ENCODE measurements at places on chromosomes 12 and 14. TPM values are rescaled to one million over a fixed set of nuclear protein-coding genes. Genes with fewer than 3 reads are reported as not detected.

TSHR gene
- not detected for total RNA-seq

LYSET gene
- 0.89 TPM for total RNA-seq

GZMH gene
- total RNA-seq, result not detected

SMIM41 gene
- total RNA-seq, result 5.8 TPM

CELA1 gene
- not detected for total RNA-seq

MGAT2 gene
- 58.2 TPM for total RNA-seq

TAS2R31 gene
- 27.2 TPM for total RNA-seq

HOXC4 gene
- not detected for total RNA-seq

TMBIM4 gene
- 101 TPM for total RNA-seq

RILPL1 gene
- total RNA-seq, result 5.7 TPM

DNA sequence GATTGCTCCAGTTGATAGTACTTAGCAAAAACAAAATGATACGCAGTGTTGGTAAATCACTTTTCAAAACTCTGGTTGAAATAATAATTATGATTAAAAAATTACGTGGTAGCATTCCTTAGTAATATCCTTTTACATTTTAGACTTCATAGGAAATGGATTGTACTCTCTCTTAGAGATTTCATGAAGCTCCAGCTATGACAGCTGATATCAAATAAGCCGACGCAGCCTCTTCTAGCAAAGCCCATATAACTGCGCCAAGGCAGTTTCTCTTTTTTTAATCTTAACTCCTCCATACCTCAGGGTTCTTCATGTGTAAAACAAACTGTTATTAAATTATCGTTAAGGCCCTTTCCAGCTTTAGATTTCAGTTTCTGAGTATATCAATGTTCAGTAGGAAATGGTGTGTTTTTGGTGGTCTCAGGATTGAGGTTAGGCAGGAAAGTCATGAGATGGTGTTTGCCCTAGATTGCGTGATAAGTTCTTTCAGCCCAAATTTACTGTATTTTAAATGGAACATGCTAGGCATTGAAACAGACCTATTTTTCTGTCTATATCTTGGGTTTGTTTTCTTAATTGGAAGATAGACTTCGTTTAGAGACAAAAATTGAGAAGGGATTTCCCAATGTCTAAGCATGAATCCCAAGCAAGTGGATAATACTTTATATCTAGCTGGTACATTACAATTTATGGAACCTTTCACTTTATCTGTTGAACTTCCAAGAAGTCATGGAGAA is 902 bp upstream of the CFL2 start:
- H3K36me3 ChIP-seq, result peaks cover 9% of the 10 kb centered on the region
- DNase-seq, result peak; percentile 22
- peak overlapping the region; percentile 99 for H3K4me3 ChIP-seq
- H3K4me1 ChIP-seq, result peaks cover 42% of the 10 kb centered on the region
- H3K27ac ChIP-seq, result peak overlapping the region; percentile 96

DNA sequence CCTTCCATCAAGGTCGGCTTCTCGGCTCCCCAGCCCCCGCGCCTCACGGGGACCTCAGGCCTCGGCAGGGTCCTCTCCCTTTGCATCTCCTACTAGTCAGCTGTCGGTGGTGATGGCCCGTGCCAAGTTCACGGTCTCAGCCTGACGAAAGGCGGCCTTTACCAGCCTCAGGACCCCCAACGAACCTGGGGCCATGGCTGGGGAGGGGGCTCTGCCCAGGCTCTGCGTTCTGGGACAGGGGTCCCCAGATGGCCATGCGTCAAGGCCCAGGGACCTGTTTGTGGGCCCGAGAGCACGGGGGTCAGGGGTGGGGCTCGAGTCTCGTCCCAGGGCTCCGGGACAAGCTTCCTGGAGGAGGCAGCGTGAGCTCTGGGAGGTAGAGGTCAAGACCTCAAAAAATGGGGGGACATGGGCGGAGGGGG is 32.8 kb upstream of the DEGS2 start:
- H3K4me3 ChIP-seq, result peak overlapping the region; percentile 40
- H3K27ac ChIP-seq, result peak overlapping the region; percentile 95
- no peaks in the 10 kb centered on the region for H3K36me3 ChIP-seq
- peaks cover 38% of the 10 kb centered on the region for H3K4me1 ChIP-seq

GRCh38 chr12:115044073-115044472 is 360.1 kb upstream of the TBX3 start:
- no peaks in the 10 kb centered on the region for H3K4me1 ChIP-seq
- no peak for DNase-seq
- no peaks in the 10 kb centered on the region for H3K36me3 ChIP-seq
- no peaks in the 10 kb centered on the region for H3K27me3 ChIP-seq
- no peak overlapping the region for H3K4me3 ChIP-seq

- H3K36me3 ChIP-seq, result no peaks in the 10 kb centered on the region
- peaks cover 8% of the 10 kb centered on the region for H3K27me3 ChIP-seq
- no peak overlapping the region for H3K4me3 ChIP-seq
- no peak for DNase-seq
- H3K4me1 ChIP-seq, result no peaks in the 10 kb centered on the region
These were observed 47.1 kb downstream of the EMP1 start for GRCh38 chr12:13243516-13244070.

GRCh38 chr14:29462321-29462720 is 465.3 kb downstream of the PRKD1 start:
- H3K4me1 ChIP-seq, result no peaks in the 10 kb centered on the region
- H3K27ac ChIP-seq, result no peak overlapping the region
- H3K4me3 ChIP-seq, result no peak overlapping the region
- no peaks in the 10 kb centered on the region for H3K27me3 ChIP-seq
- DNase-seq, result no peak

GRCh38 chr14:58298477-58299400 is at the start of gene ARID4A:
TSS of gene ARID4A (plus strand) at chr14:58298555. CDS start at chr14:58299855, 1,300 bp downstream.
- peak within 1 kb of the TSS; percentile 98 for H3K27ac ChIP-seq
- peak; percentile 87 for DNase-seq
- no peaks in the 10 kb centered on the region for H3K27me3 ChIP-seq
- peaks cover 40% of the 10 kb centered on the region for H3K36me3 ChIP-seq
- peak within 1 kb of the TSS; percentile 96 for H3K4me3 ChIP-seq
- peaks cover 63% of the 10 kb centered on the region for H3K4me1 ChIP-seq

DNA sequence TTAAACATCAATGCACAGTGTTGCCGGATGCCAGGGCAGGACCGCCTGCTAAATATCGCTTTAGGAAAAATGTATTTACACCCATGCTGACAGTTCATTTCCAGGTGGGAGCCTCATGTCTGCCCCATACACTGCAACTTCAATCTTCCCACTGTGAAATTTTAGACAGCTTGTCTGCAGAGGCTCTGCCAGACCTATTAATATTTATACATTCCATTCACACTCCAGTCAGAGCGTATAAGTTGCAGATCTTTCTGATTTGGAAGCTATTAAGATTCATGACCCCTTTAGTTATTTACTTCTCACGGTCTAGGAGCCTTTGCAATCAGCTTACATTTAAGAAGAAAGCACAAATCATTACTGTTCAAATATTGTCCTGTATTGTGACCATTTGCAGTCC is 357.4 kb downstream of the ATP23 start:
- H3K4me3 ChIP-seq, result no peak overlapping the region
- DNase-seq, result no peak
- H3K36me3 ChIP-seq, result no peaks in the 10 kb centered on the region
- no peaks in the 10 kb centered on the region for H3K27me3 ChIP-seq
- H3K27ac ChIP-seq, result no peak overlapping the region

GRCh38 chr12:66774929-66775328 is 96.1 kb upstream of the GRIP1 start:
- H3K36me3 ChIP-seq, result no peaks in the 10 kb centered on the region
- no peak overlapping the region for H3K4me3 ChIP-seq

DNA sequence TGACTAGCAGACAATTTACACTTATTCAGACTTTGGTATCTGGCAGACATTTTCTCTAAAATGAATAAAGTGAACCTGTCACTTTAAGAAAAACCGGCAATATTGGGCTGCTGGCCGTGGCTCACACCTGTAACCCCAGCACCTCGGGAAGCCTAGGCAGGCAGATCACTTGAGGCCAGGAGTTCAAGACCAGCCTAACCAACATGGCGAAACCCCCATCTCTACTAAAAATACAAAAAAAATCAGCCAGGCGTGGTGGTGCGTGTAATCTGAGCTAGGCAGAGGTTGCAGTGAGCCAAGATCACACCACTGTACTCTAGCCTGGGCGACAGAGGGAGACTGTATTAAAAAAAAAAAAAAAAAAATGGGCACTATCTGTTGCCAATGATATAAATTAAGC is 11.5 kb downstream of the DUSP16 start:
- no peaks in the 10 kb centered on the region for H3K4me1 ChIP-seq
- H3K36me3 ChIP-seq, result peaks cover 18% of the 10 kb centered on the region
- no peaks in the 10 kb centered on the region for H3K27me3 ChIP-seq
- DNase-seq, result no peak
- H3K27ac ChIP-seq, result no peak overlapping the region
- no peak overlapping the region for H3K4me3 ChIP-seq

- no peaks in the 10 kb centered on the region for H3K36me3 ChIP-seq
- no peaks in the 10 kb centered on the region for H3K4me1 ChIP-seq
- DNase-seq, result no peak
- H3K27ac ChIP-seq, result no peak overlapping the region
- no peaks in the 10 kb centered on the region for H3K27me3 ChIP-seq
These were observed 133.3 kb downstream of the DACT1 start for GRCh38 chr14:58771016-58771415.

GRCh38 chr14:104080376-104081260 is 4.9 kb upstream of the ASPG start:
- peaks cover 25% of the 10 kb centered on the region for H3K27me3 ChIP-seq
- H3K27ac ChIP-seq, result no peak overlapping the region
- H3K4me3 ChIP-seq, result no peak overlapping the region
- peak; percentile 1 for DNase-seq
- H3K36me3 ChIP-seq, result no peaks in the 10 kb centered on the region
- H3K4me1 ChIP-seq, result peaks cover 47% of the 10 kb centered on the region

DNA sequence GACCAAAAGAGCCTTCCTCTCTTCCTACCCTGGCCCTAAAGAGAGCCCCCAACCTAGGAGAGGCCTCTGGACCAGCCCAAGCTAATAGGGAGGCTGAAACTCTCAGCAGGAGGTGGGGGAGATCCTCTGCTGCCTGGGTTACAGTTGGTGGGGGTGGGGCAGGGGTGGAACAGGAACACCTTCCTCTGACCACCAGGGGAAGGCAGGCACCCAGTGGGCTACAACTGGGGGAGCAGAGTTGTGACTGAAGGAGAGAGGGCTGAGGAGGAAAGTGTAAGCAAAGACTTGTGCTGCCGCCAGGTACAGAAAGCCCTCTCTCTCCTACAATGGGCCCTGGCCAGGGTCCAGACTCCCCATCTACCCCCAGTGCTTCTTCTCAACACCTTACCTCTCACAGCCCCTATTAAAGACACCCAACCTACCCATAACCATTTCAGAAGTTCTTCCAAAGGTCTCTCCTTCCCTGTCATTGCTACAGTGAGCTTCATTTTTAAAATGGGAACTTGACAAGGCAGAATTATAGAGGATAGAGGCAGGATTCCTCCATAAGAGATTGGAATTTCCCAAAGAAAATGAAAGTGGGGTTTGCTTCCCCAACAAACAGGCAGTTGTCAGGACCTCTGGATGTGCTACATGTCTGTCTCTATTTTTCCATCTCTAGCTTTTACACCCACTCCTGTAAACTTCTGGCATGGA is 1.4 kb downstream of the MYO1A start:
- DNase-seq, result no peak
- H3K36me3 ChIP-seq, result no peaks in the 10 kb centered on the region
- H3K27ac ChIP-seq, result no peak overlapping the region
- no peak overlapping the region for H3K4me3 ChIP-seq

DNA sequence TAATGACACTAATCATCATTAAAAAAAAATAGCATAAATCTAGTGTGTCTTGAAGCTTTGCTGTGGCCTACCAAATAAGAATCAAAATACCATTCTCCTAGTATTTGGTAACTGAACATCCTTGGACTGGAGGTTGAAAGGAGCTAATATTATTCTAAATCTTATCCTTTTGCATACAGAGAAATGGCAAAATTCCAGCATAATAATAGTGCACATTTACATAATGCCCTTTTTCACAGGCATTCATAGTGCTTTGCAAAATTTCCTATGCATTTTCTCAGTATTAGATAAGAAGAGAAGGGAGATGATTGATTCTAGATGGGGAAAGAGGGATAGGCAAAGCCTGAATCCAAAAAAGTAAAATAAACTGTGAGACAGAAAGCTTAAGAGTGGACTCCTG is 13.9 kb upstream of the CCDC196 start:
- no peak for DNase-seq
- H3K36me3 ChIP-seq, result no peaks in the 10 kb centered on the region
- no peak overlapping the region for H3K4me3 ChIP-seq
- H3K27me3 ChIP-seq, result no peaks in the 10 kb centered on the region
- H3K4me1 ChIP-seq, result no peaks in the 10 kb centered on the region
- no peak overlapping the region for H3K27ac ChIP-seq

GRCh38 chr12:29071099-29071498 is 78.0 kb upstream of the FAR2 start:
- no peak overlapping the region for H3K27ac ChIP-seq
- H3K4me3 ChIP-seq, result no peak overlapping the region
- DNase-seq, result no peak
- H3K36me3 ChIP-seq, result no peaks in the 10 kb centered on the region
- no peaks in the 10 kb centered on the region for H3K4me1 ChIP-seq
- no peaks in the 10 kb centered on the region for H3K27me3 ChIP-seq
